Fibroblast of skin of left biceps (primary cell): ENCODE measurements at places on chromosomes 2 and 18.
A peak's percentile ranks its signal among the peaks of the same experiment; 100 is the strongest.

- DNase-seq = no peak
These were observed 32.6 kb downstream of the ALPK2 start for GRCh38 chr18:58596265-58596681.

- peak; percentile 65 for DNase-seq
These were observed 7.7 kb upstream of the RHBDD1 start for GRCh38 chr2:226828191-226828590.

DNA sequence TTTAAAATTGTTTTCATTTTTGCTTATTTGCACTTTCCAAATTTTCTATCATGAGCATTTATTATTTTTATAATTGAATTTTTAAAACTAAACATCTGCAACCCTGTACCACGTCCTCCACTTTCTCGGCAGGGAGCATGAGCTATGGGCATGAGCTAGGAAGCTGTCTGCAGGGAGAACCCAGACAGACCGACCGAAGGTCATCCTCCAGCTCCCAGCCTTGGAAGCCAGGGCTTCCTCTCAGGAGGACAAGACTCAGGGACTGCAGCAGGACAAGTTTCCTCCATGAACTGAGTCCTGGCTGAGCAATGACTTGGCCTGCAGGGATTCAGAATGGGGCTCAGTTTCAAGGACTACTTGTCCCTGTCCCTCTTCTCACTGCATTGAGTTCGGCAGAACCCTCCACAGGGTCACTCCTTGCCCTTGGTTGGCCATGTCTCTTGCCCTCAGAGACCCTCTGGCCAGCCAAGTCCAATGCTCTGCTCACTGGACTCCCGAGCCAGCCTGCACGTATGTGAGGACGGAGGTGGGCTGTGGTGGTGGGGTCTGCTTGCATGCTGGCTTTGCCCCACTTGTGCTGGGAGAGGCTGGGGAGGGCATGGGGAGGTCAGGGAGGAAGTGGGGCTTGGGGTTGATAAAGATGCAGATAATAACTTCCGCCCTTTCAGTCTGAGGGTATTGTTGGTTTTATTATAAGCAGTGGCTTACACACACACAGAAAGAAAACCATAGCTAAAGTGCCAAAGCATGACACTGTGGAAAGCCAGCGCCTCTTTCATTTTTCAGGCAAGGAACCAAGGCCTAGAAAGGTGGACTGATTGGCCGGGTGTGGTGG lies 6.6 kb downstream of the NMUR1 start:
- no peak for DNase-seq

GRCh38 chr2:122378521-122378920 lies 623.1 kb downstream of the TSN start:
- DNase-seq = no peak

- DNase-seq = no peak
These were observed at the start of gene ATP6V1C2 for GRCh38 chr2:10721396-10722251. Gene ATP6V1C2, plus strand, starts transcription at chr2:10721630. Its CDS starts 1,220 bp downstream, at chr2:10722850.

DNA sequence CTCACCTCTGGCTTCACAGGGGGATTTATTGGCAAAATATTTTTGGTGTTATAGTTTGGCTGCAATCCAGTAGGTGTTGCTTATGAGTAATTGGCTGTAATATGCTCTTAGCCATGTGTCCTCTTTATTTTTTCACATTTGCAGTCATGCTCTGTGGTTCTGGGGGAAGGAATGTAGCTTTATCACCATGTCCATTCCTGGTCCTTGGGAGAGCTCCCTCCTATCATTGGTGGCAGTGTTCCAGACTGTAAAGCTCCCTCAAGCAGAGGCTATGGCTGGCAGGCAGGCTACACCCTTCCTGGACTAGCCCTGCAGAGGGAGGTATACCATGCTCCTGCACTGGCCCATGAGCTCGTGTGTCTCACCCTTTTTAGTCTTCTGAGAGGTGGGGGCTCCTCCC lies 120.0 kb upstream of the FSIP2 start:
- peak; percentile 2 for DNase-seq
